ENCODE measurements at places on chromosomes 16 and 17.

GRCh38 chr17:35299135-35299534 lies 56.3 kb downstream of the SLFN5 start:
- DNase-seq = no peak

- DNase-seq = no peak
These were observed 43.4 kb downstream of the HNF1B start for GRCh38 chr17:37701496-37701898.

DNA sequence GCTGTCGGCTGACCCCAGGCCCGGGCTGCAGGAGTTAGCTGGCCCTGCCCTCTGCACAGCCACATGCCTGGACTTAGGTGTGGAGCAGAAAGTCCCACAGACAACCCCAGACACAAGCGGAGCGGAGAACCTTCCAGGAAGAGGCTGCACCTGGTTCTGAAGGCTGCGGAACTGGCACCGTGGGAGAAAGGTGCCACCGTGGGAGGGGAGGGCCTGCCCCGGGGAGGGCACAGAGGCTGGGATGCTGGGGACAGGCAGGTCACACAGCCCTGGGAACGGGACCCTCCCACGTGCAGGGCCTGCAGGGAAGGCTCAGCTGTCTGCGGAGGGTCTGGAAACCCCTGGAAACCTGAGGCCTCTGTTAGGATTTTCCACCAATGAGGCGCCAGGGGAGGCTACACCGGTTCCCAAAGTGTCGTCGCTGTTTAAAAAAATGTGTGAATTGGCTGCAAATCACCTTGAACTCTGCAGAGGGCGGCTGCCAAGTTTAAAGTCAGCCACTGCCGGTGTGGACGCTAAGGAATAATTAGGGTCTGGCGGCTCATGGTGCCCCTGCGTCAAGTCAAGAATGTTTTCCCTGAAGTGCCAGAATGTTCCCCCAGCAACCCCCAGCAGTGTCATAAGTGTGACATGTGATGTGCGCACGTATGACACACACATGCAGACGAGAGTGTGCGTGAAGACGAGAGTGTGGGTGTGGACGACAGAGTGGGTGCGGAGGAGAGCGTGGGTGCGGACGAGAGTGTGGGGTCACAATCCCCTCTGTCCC lies 50.9 kb upstream of the PABPN1L start:
- no peak for DNase-seq

DNA sequence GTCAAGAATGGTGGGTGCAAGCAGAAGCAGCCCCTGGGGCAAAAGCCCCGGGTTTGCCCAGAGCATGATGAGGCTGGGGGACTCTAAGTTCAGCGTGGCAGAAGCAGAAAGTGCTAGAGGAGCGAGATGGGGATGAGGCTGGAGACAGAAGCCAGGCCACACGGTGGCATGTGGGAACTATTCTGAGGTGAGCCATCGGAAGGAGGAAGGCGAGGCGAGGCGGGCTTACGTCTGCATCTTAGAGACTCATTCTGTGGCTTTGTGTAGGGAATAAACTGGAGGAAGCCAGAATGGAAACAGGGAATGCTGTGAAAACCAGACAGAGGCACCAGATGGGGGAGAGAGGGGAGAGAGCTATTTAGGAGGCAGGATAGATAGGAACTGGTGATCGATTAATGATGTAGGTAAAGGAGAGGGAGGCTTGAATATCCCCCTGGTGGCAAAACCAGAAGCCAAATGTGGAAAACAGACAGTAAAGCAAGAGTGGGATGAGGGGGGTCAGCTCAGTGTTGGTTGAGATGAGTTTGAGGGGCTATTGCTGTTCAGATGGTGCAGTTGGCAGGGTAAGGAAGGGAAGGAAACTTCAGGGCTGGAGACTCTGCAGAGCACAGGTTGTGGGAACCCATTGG lies 3.1 kb upstream of the TNFSF13 start:
- DNase-seq = no peak

DNA sequence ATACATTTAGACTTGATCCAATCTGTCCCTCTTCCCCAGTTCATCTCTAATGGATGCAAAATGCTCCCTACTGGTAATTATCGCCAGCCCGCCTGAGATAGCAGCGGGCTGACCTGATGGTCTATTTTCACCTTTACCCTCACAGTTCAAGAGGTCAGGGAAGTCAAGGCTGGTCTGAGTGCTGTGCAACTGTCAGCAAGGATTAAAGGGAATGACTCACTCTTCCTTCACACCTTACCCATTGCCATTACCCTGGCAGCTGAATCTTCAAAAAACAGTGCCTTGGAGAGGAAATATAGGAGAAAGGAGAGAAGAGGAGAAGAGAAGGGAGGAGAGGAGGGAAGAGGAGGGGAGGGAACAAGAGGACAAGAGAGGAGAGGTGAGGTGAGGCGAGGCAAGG lies 36.3 kb downstream of the GRB7 start:
- DNase-seq = no peak

- peak; percentile 58 for DNase-seq
These were observed 161.2 kb upstream of the IRX3 start for GRCh38 chr16:54447576-54448440.

GRCh38 chr16:85002608-85003007 lies 8.7 kb downstream of the ZDHHC7 start:
- no peak for DNase-seq

DNA sequence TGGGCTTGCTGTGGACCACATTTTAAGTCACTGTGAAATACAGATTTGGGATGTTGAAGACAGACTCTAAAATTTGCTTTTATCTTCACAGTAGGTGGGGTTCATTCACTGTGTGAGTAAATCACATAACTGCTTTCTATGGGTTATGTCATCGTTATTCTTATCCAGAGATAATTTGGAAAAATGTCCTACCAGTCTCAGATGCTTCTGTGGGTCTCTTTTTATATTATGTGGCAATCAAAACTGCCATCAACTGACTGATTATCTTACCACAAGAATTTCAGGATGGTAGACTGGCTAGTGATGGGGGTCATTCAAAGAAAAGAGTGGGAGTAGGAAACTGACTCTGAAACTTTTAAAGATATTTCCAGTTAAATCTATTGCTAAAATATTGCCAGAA lies 3.1 kb downstream of the HSBP1 start:
- DNase-seq = no peak

DNA sequence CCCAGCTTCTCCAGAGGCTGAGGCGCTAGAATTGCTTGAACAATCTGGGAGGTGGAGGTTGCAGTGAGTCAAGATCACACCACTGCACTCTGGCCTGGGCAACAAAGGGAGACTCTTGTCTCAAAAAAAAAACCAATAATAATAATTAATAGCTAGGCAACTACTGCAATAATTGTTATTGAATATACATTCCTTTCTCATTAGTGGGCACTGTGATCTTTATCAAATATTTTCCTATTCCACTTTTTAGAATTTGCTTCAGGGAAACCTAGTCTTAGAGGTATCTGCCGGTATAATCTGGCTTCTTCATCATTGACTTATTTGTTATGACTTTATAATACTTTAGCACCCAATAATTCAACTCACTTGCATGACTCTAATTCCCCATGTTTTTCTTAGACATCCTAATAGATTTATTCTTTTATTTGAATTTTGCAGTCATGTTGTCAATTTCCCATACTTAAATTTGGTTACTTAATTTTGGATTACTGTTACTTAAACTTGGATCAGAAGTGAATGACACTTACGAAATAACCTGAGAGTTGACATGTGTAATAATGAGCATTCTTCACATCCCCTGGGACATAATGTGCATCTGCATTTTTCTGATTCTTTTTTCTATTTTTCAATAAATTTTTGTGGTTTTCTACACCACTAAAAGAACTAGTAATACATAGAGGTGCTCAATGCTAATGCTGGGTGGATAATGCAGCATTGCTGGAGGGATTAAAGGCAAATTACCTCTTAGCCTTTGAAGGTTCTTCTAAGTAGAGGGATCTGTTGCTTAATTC lies 25.0 kb upstream of the KCNJ16 start:
- DNase-seq = no peak

- no peak for DNase-seq
These were observed 35.4 kb upstream of the LITAF start for GRCh38 chr16:11621920-11622651.

DNA sequence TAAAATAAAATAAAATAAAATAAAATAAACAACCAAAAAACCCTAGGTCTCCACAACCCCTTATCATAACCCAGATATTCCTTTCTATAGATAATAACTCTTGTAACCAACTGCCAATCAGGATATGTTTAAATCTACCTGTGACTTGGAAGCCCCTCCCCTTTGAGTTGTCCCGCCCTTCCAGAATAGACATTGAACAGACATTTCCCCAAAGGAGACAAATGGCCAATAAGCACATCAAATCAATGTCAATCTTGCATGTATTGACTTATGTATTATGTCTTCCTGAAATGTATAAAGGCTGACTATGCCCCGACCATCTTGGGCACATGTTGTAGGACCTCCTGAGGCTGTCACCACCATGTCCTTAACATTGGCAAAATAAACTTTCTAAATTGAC lies 1.5 kb upstream of the MAPK7 start:
- no peak for DNase-seq

- no peak for DNase-seq
These were observed 1384.9 kb downstream of the CDH8 start for GRCh38 chr16:60651346-60651745.

DNA sequence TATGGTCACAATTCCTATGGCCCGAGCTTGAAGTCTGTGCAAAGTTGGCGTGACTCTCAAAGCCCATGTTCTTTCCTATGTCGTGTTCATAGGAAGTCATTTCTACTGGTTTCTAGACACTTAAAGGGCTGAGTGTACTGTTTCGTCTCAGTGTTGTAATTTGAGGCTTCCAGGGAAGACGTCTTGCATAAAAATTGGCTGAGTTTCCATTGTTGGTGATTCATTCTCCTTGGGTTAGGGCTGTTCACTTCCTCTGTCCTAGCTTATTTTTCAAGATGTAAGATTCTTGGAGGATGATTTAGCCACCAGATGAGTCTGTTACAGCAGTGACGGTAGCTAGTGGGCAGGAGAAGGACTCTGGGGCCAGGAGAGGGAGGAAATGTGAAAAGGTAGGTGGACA lies 43.1 kb downstream of the PIK3R5 start:
- peak; percentile 91 for DNase-seq

GRCh38 chr17:17052462-17053221 lies 10.4 kb downstream of the MPRIP start:
- no peak for DNase-seq

DNA sequence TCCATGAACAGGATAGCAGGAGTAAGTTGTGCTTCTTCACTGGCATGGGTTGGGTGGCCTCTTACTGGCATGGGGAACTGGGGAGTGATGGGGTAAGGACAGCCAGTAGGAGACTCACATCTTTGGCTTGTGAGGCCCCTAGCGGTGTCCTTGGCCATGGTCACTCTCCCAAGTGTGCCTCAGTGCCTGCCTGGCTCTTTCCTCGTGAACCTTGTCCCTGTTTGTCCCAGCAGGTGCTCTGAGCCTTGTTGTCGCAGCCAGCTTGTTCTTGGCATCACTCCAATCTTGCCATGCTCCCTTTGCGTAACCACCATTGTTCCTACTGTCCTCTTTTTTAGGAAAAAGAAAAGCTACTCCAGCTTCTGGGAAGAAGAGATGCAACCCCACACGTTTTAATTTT lies 53.6 kb upstream of the SDK2 start:
- DNase-seq = no peak

DNA sequence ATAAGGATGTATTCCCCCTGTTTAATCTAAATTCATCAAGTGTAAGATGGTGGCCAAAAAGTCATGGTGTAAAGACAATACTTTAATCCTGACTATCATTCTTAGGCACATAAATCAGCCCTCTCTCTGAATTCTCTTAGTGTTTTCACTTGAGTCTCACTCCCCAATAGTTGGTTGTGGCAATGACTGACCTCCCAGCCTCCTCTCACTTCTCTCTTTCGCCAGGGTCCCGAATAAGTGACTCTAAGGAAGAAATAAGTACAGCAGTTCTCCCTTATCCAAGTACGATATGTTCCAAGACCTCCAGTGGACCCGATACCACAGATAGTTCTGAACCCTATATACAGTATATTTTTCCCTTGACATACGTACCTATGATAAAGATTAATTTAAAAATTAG lies 335.3 kb downstream of the MAF start:
- no peak for DNase-seq

- DNase-seq = no peak
These were observed 316.9 kb downstream of the SEC14L1 start for GRCh38 chr17:77457572-77458201.

DNA sequence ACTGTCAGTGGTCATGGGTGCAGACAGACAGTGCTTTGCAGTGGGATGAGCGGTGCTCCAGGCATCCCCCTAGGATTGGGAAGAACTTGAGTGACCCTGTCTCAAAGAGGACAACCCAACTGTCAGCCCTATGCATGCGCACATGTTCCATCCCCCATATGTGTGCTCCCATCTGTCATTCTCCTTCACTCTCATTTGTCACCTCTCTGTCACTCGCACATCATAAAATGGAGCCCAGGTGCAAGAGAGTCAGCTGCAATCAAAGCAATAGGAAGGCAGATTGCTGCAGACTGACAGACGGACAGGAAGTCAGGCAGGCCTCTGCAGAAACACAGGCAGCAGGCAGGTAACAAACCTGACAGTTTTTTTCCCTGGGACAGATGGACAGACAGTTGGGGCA lies 101.8 kb upstream of the CCL1 start:
- DNase-seq = no peak

- no peak for DNase-seq
These were observed 93.1 kb downstream of the RTN4RL1 start for GRCh38 chr17:1931844-1932579.

- no peak for DNase-seq
These were observed 29.4 kb downstream of the OR1D5 start for GRCh38 chr17:3033741-3034577.

DNA sequence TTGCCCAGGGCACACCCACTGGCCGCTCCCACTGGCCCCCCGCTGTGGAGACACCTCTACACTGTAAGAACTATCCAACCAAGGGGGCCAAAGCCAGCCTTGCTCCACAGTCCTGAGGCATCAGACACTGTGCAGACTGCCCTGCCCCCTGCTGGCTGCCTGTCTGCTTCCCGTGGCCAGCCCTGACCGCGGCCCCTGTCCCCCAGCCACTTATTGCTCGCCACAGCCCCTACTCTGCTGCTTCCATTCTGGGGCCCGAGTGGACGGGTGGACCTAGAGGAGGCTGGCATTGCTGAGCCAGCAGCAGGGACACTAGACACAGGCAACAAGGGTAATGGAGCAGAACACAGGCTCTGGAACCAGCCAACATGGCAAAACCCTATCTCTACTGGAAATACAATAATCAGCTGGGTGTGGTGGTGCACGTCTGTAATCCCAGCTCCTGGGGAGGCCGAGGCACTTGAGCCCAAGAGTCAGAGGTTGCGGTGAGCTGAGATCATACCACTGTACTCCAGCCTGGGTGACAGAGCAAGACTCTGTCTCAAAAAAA lies 19.7 kb upstream of the LRRC37A3 start:
- DNase-seq = no peak

- DNase-seq = no peak
These were observed 1.3 kb upstream of the NOL3 start for GRCh38 chr16:67169011-67169451.

- no peak for DNase-seq
These were observed 39.3 kb downstream of the BAIAP2 start for GRCh38 chr17:81073967-81074839.

- DNase-seq = no peak
These were observed 55.5 kb upstream of the ZC3H18 start for GRCh38 chr16:88514526-88515232.

GRCh38 chr16:15879255-15879811 lies 9.1 kb downstream of the CEP20 start:
- peak; percentile 89 for DNase-seq

- no peak for DNase-seq
These were observed 101.6 kb downstream of the RAB11FIP4 start for GRCh38 chr17:31492880-31493655.

Data from fibroblast of the conjunctiva (primary cell).